ENCODE measurements at places on chromosomes 1 and 21. TPM values are rescaled to one million over a fixed set of nuclear protein-coding genes. Genes with fewer than 3 reads are reported as not detected.
A peak's percentile ranks its signal among the peaks of the same experiment; 100 is the strongest.

DNA sequence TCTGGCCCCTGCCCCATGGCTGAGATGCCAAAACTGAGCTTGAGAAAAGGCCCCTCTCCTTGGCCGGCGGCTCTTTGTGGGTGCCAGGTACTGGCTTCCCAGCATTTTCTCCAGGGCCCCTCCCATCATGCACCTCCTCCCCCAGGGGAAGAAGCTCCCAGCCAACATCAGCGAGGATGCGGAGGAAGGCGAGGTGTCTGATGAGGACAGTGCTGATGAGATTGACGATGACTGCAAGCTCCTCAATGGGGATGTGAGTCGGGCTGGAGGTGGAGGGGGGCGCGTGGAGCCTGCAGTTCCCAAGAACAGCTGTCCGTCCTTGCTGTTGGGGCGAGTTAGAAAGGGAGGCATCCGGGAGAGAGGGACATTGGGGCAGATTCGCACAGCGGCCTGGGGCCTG is 13.5 kb downstream of the PLCH2 start:
- no peaks in the 10 kb centered on the region for H3K27me3 ChIP-seq
- H3K27ac ChIP-seq, result no peak overlapping the region
- no peak overlapping the region for H3K4me3 ChIP-seq
- peaks cover 25% of the 10 kb centered on the region for H3K36me3 ChIP-seq
- no peak for DNase-seq
- peaks cover 18% of the 10 kb centered on the region for H3K4me1 ChIP-seq

- no peak overlapping the region for H3K27ac ChIP-seq
- H3K36me3 ChIP-seq, result no peaks in the 10 kb centered on the region
- no peak overlapping the region for H3K4me3 ChIP-seq
- DNase-seq, result no peak
- H3K4me1 ChIP-seq, result no peaks in the 10 kb centered on the region
- no peaks in the 10 kb centered on the region for H3K27me3 ChIP-seq
Observed at GRCh38 chr1:69991644-69992043, 213.7 kb downstream of the LRRC40 start.

DNA sequence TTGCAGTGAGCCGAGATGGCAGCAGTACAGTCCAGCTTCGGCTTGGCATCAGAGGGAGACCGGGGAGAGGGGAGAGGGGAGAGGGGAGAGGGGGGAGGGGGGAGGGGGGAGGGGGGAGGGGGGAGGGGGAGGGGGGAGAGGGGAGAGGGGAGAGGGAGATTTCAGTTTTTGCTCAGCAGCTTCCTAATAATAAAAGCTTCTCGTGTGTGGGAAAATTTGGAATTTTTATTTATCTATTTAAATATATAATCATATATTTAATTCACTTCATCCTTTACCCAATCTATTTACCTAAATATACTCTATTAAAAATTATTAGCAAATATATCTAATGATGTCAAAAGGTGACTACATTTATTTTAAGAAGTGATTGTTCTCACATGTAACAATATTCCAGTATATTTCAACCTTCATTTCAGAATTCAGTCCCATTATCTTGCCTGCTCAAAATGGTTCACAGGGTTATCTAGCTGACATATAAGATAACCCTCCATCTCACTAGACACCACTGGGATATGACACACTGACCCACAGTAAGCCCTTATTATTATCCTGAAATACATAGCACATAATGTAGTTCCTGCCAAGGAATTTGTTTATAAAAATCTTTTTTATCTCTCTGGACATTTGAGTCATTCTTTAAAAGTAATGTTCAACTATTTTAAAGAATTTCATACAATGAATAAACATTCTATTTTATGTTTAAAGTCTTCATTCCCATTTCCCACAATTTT is 105.9 kb downstream of the GPATCH2 start:
- no peaks in the 10 kb centered on the region for H3K27me3 ChIP-seq
- no peak overlapping the region for H3K4me3 ChIP-seq
- no peak for DNase-seq
- no peaks in the 10 kb centered on the region for H3K4me1 ChIP-seq

DNA sequence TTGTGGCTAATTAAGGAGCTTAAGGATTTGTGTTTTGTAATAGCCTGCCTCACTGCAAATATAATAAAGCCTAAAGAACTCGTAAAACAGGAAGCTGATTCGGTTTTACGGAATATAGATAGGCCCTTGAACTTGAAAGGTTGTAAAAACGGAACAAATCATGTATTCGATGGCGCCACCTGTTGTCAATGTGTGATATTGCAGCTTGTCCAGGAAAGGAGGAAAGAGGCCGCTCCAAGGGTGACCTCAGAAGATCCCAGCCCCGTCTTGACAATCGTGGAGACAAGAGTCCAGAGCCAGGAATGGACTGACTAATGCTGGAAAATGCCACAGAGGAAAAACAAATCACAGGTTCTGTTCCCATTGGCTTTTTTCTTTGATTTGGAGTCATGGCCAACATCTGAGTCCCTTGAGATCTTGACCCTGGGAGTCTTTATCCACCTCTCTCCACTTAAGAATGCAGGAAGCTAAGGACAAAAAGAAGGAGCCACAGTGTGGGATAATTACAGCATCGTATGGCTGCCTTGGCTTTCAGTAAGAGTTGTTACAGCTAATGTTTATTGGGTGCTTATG is 7.0 kb upstream of the IGSF21 start:
- no peaks in the 10 kb centered on the region for H3K27me3 ChIP-seq
- no peaks in the 10 kb centered on the region for H3K36me3 ChIP-seq
- H3K27ac ChIP-seq, result no peak overlapping the region
- DNase-seq, result no peak
- H3K4me3 ChIP-seq, result no peak overlapping the region

Gene RHCE
- total RNA-seq, result not detected

DNA sequence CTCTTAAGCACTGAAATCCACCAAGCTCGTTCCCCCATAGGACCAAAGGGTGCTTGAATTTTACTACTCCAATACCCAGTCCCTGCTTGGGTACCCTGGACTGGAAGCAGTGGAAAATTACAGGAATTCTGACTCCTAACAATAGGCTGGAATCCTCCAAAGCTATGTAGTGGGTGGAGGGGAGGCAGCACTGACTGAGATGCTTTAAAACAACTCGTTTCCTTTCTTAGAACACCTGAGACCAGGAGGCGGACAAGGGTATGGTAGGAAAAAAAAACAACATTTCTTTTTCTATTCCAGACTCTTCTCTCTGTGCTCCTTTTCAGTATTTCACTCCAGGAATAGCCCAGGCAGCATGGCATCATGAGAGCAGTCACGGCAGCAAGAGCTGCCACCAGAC is 2.3 kb downstream of the PEF1 start:
- H3K27ac ChIP-seq, result no peak overlapping the region
- peaks cover 11% of the 10 kb centered on the region for H3K36me3 ChIP-seq
- no peaks in the 10 kb centered on the region for H3K27me3 ChIP-seq
- no peak overlapping the region for H3K4me3 ChIP-seq
- H3K4me1 ChIP-seq, result peaks cover 27% of the 10 kb centered on the region

- no peaks in the 10 kb centered on the region for H3K36me3 ChIP-seq
- H3K4me1 ChIP-seq, result no peaks in the 10 kb centered on the region
- H3K4me3 ChIP-seq, result no peak overlapping the region
- peaks cover 3% of the 10 kb centered on the region for H3K27me3 ChIP-seq
Observed at GRCh38 chr1:110298991-110299390, 40.2 kb upstream of the RBM15 start.

- peak overlapping the region; percentile 69 for H3K27ac ChIP-seq
- peaks cover 5% of the 10 kb centered on the region for H3K36me3 ChIP-seq
- H3K4me3 ChIP-seq, result peak overlapping the region; percentile 100
- no peaks in the 10 kb centered on the region for H3K27me3 ChIP-seq
- peaks cover 51% of the 10 kb centered on the region for H3K4me1 ChIP-seq
- DNase-seq, result peak; percentile 12
Observed at GRCh38 chr1:149843431-149844041, 55.8 kb upstream of the BOLA1 start.

- H3K36me3 ChIP-seq, result no peaks in the 10 kb centered on the region
- H3K4me1 ChIP-seq, result peaks cover 10% of the 10 kb centered on the region
- peak within 1 kb of the TSS; percentile 95 for H3K4me3 ChIP-seq
- DNase-seq, result peak; percentile 96
Observed at GRCh38 chr1:58546520-58547308, at the start of gene OMA1. Gene OMA1 (minus strand): TSS chr1:58546726. CDS start chr1:58539294, 7,432 bp downstream.

Gene OR10J1
- total RNA-seq, result not detected

GRCh38 chr1:187244623-187245022 is 415.9 kb downstream of the PLA2G4A start:
- H3K27me3 ChIP-seq, result no peaks in the 10 kb centered on the region
- no peak overlapping the region for H3K4me3 ChIP-seq
- no peak for DNase-seq

DNA sequence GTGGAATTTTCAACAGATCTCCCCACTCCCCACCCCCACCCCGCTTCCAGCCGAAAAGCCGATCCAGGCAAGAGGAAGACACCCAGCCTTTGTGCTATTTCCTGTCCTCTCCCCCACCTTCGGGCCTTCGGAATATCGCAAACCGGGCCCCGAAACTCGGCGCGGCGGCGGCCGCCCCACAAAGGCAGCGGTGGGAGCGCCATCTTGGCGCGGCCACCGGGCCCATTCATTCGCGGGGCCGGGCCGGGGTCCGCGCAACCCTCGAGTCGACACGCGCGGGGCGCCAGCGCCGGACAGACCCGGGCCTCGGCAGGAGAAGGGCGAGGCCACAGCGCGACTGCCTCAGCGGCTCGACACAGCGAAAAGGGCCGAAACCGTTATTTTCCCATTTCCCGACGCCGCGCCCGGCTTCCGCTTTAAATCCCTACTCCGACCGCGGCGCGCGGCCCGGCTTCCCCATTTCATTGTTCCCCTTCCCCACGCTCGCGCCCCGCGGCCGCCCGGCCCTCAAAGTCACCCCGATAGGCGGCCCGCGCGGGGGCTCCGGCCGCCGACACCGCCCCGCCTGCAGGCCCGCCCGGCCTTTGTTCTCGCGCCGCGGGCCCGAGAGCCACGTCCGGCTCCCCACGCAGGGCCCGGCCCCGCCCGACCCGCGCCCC is 911 bp downstream of the GNB1 start:
- peak overlapping the region; percentile 88 for H3K4me3 ChIP-seq
- H3K4me1 ChIP-seq, result peaks cover 68% of the 10 kb centered on the region
- peak overlapping the region; percentile 93 for H3K27ac ChIP-seq
- H3K27me3 ChIP-seq, result no peaks in the 10 kb centered on the region

DNA sequence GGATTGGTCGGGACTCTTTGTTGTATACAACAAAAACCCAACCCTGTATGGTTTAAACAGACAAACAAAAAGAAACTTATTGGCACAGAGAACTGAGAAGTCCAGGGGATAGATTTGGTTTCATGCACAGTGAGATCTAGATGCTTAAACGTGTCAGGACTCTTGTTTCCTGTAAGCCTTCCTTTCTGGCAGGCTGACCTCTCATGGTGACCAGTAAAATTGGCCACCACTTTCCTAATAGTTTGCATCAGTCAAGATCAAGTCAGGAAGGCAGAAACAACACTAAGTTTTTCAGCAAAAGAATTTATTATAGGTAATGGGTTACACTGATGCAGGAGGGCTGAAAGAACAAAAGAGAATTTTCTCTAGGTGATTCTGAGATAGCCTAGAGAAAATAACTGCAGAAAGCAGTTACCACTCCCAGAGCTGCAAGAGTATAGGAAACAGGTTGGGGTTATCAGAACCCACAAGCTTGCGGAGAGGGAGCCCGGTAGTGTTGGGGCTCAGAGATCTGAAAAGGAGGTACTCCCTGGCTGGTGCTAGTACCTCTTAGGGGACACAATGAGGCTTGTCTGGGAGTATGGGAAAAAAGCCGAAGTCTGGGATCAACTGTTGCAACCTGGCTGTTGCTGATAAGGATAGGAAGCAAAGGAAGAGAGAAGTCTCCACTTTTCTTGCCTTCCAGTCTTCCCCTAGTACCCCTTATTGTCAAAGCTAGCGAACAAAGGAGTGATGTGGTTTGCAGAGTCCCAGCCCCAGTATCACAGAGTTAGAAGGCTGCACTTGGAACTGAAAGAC is 21.4 kb downstream of the CITED4 start:
- H3K4me3 ChIP-seq, result no peak overlapping the region
- no peak for DNase-seq
- H3K4me1 ChIP-seq, result peaks cover 3% of the 10 kb centered on the region
- no peak overlapping the region for H3K27ac ChIP-seq
- H3K27me3 ChIP-seq, result no peaks in the 10 kb centered on the region

Gene SLC44A3
- not detected for total RNA-seq

Gene MTARC2
- total RNA-seq, result not detected

- no peak overlapping the region for H3K4me3 ChIP-seq
- H3K4me1 ChIP-seq, result no peaks in the 10 kb centered on the region
- no peak for DNase-seq
- H3K27ac ChIP-seq, result no peak overlapping the region
- H3K36me3 ChIP-seq, result no peaks in the 10 kb centered on the region
Observed at GRCh38 chr1:84255582-84255981, 45.9 kb upstream of the SAMD13 start.

- no peaks in the 10 kb centered on the region for H3K36me3 ChIP-seq
- no peak overlapping the region for H3K4me3 ChIP-seq
- no peaks in the 10 kb centered on the region for H3K27me3 ChIP-seq
- no peaks in the 10 kb centered on the region for H3K4me1 ChIP-seq
Observed at GRCh38 chr1:230295367-230295766, 130.8 kb downstream of the PGBD5 start.

GRCh38 chr1:95012389-95012788 is 60.4 kb downstream of the ALG14 start:
- DNase-seq, result no peak
- no peaks in the 10 kb centered on the region for H3K27me3 ChIP-seq
- no peaks in the 10 kb centered on the region for H3K4me1 ChIP-seq
- no peak overlapping the region for H3K27ac ChIP-seq
- no peaks in the 10 kb centered on the region for H3K36me3 ChIP-seq

DNA sequence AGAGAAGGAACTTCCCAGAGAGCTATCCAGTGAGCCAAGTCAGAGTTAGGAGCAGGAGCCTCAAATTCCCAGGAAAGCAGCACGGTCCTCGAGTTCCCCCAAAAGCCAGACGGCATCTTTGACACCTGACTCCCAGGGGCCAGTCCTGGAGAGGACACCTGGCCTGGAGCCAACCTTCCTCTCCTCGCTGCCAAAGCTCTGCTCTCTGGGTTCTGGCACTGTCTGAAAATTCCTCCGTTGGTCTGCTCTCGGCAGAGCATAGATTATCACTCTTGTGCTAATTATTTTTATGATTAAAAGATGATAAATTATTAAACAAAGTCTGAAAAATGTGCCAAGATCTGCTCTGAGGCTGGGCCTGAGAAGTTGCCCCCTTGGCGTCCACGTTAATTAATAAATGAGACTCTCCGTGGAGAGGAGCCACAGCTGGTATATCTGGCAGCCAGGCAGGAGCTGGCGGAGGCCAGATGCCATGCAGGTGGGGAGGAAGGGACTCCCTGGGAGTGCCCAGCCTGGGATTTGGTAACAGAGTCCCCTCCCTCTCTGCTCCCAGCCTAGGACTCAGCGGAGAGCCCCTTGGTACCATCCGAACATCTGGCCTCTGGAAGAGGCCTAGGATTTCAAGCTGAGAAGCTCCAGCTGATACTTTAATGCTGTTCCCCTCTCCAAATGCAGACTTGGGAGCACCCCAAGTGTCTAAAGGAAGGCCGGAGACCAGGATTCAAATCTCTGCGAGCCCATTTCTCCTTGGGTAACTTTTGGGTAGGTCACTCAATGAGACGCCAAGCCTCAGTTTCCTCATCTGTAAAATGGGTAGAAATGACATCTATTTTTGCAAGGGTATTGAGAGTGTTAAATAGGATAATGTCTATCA is 163.7 kb upstream of the POU3F1 start:
- H3K36me3 ChIP-seq, result no peaks in the 10 kb centered on the region
- no peaks in the 10 kb centered on the region for H3K4me1 ChIP-seq
- no peaks in the 10 kb centered on the region for H3K27me3 ChIP-seq
- DNase-seq, result no peak
- H3K27ac ChIP-seq, result no peak overlapping the region

Data from CD4-positive, CD25-positive, alpha-beta regulatory T cell (primary cell).